ENCODE measurements at places on chromosomes 1 and 21. TPM values are rescaled to one million over a fixed set of nuclear protein-coding genes. Genes with fewer than 3 reads are reported as not detected.

CNKSR1 gene
- 0.30 TPM for total RNA-seq

NEGR1 gene
- total RNA-seq = 22.6 TPM

DNAJC28 gene
- total RNA-seq = 1.7 TPM

STUM gene
- not detected for total RNA-seq

Measured in smooth muscle cell of the umbilical artery (primary cell).